ENCODE measurements at places on chromosomes 16 and 17. TPM values are rescaled to one million over a fixed set of nuclear protein-coding genes. Genes with fewer than 3 reads are reported as not detected.

DNA sequence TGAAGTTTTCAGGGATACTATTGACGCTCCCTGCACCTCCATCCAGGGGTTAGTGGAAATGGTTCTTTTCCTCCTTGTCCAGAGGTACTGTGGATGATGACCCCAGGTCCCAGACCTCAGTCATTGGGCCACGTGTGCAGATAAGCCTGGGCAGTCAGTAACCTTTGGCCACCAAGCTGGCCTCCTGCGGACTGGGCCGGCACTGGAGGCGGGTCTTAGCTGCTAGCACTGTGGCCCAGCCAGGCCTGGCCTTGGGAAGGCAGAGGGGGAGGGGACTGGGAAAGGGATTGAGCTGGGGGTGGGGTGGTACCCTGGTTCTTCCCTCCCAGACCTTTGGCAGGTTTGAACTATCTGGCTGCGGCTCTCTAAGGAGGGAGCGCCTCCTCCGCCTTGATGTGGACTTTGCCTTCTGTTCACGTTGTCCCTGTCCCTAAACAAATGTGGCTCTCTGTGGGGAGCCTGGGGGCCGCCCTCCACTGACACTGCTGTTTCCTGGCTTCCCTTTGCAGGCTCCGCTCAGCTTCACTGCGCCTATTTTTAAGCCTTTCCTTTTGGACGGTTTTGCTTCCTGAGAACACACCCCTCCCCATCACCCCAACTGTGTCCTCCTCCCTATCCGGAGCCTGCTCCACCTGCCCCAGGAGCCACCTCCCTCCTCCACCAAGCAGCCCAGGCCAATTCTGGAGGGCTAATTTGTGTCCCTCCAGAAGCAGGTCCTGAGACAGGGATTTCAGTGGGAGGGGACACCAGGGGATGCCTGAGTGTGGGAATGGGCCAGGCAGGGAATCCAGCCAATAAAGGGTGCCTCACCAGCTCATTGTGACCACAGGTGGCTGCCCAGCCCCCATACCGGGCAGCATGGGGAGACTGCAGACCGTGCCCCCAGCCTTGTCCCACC lies 251.9 kb downstream of the SEC14L1 start:
- peak; percentile 72 for DNase-seq

- no peak for DNase-seq
These were observed 34.5 kb downstream of the ABCC12 start for GRCh38 chr16:48121276-48121675.

- peak; percentile 32 for DNase-seq
These were observed 206.0 kb downstream of the IRX3 start for GRCh38 chr16:54080524-54081008.

- no peak for DNase-seq
These were observed 842.1 kb downstream of the KCNJ2 start for GRCh38 chr17:71011391-71011790.

DNA sequence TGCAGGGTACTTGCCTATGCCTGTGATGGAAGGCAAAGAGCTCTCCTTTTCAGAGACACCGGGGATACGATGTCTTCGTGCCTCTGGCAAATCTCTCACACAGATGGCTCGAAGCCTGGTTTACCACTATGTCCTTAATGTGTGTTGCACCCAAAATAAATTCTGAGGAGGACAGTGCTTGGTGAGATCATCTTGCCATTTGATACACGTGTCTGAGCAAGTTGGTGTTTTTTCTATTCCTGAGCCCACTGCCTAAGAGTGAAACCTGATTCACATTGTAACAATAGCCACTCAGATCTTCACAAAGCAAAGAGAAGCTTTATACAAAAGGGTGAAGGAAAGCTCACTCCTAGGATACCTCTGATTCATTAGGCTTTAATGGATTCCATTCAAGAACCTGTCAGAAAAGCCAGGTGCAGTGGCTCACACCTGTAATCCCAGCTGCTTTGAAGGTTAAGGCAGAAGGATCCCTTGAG lies 33.1 kb upstream of the AKAP1 start:
- no peak for DNase-seq

GRCh38 chr17:21400816-21401593 lies 24.8 kb downstream of the KCNJ12 start:
- no peak for DNase-seq

DNA sequence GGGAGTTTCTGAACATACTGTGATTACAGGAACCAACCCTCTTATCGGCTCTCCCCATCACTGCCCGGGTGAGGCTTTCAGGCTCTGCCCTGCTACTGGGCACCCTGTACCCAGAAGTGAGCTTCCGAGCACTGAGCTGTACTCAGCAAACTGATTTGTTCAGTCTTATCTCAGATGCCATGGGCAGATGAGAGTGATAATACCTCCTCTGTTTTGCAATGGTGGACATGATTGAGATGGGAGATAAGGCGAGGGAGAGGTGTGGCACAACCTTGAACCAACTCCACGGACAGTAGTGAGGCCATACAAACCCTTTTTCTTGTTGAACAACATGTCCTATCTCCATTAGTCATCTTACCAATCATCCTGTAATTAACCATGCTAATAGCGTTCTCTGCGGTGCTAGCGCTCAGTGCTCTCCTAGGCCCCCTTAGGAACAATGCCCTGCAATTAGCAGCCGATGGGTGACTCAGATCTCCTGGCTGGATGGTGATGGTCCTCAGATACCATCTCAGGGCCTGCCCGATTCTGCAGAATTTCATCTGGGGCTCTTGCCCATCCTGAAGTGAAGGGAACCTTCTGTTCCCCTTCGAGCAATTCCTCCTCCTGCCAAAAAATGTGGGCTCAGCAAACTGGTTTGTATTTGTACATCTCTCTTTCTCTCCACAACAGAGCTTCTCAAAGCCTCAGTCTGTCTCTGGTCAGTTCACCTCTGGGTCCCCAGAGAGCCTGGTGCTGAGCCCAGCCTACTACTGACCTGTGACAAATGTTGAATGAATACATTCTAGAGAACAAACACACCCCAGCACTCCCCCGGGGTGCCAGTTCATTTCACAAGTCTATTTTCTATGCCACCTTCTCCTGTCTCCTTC lies 139.3 kb upstream of the IRX3 start:
- DNase-seq = no peak

ABCC6 gene
- 4.8 TPM for total RNA-seq

FOXN1 gene
- not detected for total RNA-seq

NPW gene
- total RNA-seq = 0.54 TPM

OR3A2 gene
- total RNA-seq = not detected

CA10 gene
- not detected for total RNA-seq
